CD4-positive, alpha-beta T cell (primary cell): ENCODE measurements at places on chromosomes 6 and 20.

GRCh38 chr6:138572167-138572875 is 73.0 kb upstream of the NHSL1 start:
- DNase-seq = no peak

DNA sequence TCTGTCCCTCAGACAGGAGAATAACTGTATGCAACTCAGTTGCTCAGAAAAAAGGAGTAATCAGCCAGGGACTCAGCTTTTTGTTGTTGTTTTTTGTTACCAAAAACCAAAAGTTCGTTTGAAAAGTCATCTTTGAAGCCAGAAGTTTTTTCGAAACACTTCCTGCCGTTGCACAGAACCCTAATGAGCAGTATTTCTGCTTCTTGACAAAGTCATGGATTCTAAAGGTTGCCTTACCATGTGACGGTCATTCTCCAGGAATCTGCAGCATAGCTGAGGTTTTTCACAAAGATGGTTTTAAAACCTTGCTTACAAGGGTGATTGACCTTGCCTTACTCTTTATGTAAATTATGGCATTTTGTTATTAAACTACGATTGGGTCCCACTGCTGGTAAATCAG is 1.9 kb downstream of the RAB32 start:
- no peak for DNase-seq

GRCh38 chr6:146957181-146958093 is 246.8 kb upstream of the STXBP5 start:
- DNase-seq = no peak

- no peak for DNase-seq
Measured at GRCh38 chr6:4599924-4600323, 176.3 kb upstream of the CDYL start.

DNA sequence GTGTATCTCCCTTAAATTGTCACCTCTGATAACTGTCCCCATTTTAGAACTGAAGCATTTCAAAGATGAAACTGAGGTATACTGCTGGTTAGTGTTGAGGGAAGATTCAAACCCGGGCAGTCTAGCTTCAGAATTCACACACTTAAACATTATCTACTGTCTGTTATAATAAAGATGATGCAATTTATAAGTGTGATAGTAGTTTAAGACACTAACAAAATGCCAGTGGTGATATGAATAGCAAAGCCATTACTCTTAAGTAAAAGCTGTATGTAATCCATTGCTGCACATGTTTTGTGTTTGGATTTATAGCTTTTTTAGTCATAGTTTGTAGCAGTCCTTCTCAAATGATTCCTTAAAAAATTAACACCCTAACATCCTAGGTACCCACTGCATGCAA is 19.8 kb downstream of the USP45 start:
- no peak for DNase-seq

DNA sequence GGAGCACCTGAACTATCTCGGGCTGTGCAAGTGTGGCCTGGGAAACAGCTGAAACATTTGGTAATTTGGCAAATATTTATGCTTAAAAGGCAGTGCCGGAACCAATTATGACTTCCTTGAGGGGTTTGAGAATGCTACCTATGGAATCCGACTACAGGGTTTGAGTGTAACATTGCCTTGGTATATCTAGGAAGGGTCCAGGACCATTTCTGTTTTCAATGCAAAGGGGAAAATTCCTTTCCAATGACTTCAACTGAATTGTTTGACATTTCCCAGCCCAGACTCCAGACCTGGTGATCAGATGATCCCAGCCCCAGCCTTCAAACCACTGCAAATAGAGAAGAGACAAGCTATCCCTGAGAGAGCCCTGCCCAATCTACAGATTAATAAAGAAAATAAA is 4.6 kb upstream of the PPP1R3G start:
- DNase-seq = no peak
